ENCODE measurements at places on chromosomes 16 and 17.

GRCh38 chr17:57606111-57606875 is 138.8 kb downstream of the CCDC182 start:
- no peak for DNase-seq

GRCh38 chr16:68055395-68055794 is 29.8 kb upstream of the NFATC3 start:
- no peak for DNase-seq

DNA sequence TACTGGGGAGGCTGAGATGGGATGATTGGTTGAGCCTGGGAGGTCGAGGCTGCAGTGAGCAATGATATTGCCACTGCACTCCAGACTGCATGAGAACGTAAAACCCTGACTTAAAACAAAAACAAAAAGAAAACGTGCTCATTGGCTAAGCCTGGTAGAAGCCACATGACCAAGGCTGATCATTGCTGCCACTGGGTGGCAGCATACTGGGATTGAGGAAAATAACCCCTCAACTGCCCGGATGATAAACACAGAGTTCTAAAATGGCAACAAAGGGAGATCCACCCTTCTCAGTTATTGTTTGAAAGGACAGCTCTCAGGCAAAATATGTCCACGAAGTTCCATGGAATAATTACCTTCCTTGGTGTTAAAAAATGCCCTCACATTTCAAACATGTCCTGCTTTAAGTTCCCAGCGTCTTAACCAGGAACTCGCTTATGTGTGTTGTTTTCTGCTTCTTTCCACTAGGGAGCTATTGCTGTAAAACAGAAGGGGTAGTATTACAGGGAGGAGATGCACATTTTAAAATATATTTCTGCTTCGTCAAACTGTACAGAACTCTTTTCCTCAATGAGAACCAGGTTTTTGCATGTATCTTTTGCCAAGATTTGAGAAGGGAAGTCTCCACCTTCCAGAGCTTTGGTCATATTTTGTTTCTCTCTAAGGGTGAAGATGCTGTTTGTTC is 675.3 kb downstream of the MAF start:
- peak; percentile 62 for DNase-seq

GRCh38 chr17:40362696-40363110 is 1.8 kb downstream of the GJD3 start:
- DNase-seq = peak; percentile 94

DNA sequence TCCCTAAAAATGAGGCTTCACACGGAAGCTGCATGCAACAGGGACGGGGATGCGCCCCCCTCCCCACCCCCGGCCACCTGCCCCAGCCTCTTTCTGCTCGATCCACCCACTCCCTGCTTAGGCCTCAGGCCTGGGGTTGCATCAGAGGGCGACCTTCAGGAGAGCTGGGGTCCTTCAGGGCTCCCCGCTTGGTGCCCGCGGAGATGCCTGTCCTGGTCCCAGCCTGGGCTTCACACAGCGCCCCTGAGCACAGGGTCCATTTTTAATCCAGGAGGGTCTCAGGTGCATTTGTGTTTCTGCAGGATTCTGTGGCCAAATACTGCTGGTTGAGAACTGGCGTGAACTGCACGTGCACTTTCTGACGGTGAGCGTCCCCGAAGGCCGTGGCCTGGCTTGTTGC is 7.4 kb upstream of the APRT start:
- no peak for DNase-seq

GRCh38 chr16:89828199-89828869 is at the start of gene SPIRE2:
Gene SPIRE2 (plus strand): TSS chr16:89828475. CDS start chr16:89828551, 76 bp downstream.
- DNase-seq = peak; percentile 75

DNA sequence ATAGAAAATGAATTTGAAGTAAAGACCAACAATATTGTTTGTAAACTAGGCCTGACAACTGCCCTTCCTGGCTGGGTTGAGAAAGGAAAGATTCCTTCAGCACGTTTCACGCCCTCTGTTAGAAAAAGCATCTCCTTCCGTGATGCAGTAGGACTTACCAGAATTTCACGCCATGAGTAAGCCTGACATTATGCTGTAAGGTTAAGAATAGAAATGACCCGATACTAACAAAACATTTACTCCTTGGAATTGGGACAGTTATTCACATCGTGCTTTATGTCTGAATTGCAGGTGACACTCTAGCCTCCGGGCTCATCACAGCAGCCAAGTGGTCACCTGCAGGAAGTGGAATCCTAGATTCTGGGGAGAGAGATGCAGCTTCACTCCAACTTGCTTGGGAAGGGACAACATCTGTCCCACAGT is 17.5 kb downstream of the MARCHF10 start:
- no peak for DNase-seq

GRCh38 chr17:1491443-1492248 is 840 bp downstream of the MYO1C start:
- peak; percentile 70 for DNase-seq

All from stimulated activated CD4-positive, alpha-beta T cell treated with anti-CD3 and anti-CD28 coated beads, Interleukin-15, amount 100 ng/mL, for 24 hours (primary cell).